Activated CD4-positive, alpha-beta T cell treated with anti-CD3 and anti-CD28 coated beads for 4 hours (primary cell): ENCODE measurements at places on chromosomes 5 and 9.

GRCh38 chr9:97741947-97742346 is 44.8 kb upstream of the XPA start:
- no peak for DNase-seq

DNA sequence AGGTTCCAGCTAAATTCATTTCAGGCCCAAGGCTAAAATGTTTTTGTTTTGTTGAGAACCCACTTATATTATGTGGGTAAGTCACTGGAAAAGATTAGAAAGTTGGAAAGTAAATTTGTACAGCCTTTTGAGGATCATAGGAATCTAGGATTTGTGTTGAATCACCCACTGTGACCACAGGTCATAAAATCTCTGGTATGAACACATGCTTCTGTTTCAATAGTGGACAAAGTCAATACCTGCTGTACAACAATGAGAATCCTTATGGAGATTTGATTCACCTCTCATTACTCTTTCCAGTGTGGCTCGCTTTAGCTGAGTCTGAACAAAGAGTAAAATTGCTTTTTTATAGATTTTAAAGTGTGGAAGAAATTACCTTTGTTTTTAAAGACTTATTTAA is 369.5 kb downstream of the TMEM167A start:
- no peak for DNase-seq

DNA sequence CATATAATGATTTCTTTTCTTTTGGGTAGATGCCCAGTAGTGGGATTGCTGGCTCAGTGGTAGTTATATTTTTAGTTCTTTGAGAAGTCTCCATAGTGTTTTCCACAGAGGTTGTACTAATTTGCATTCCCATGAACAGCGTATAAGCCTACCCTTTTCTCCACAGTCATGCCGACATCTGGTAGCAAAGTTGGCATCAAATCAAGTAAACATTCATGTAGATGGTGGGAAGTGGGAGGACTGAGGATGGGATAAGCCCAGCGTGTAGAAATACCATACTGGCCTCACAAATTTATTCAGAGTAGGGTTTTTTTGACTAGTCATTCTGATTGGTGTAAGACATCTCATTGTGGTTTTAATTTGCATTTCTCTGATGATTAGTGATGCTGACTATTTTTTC is 115.4 kb downstream of the EGFLAM start:
- no peak for DNase-seq

DNA sequence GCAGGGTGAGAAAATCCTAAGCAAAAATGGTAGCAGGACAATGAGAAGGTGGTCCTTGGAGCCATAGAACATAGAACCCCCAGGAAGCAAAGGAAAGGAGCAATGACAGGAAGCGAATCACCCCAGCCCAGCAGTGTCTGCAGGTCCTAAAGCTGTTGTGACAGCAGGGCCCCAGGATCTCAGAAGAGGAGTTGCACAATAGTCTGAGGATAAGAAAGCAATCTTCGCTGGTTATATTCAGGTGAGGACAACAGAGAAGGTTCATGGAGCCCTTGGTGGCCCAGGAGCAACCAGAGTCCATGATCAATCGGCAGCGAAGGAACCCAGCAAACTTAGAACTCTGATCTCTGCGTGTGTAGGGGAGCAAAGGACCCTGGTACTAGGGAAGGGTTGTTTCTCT is 234.8 kb upstream of the IRX2 start:
- DNase-seq, result no peak

GRCh38 chr5:112555691-112556090 is 136.6 kb upstream of the EPB41L4A start:
- no peak for DNase-seq

DNA sequence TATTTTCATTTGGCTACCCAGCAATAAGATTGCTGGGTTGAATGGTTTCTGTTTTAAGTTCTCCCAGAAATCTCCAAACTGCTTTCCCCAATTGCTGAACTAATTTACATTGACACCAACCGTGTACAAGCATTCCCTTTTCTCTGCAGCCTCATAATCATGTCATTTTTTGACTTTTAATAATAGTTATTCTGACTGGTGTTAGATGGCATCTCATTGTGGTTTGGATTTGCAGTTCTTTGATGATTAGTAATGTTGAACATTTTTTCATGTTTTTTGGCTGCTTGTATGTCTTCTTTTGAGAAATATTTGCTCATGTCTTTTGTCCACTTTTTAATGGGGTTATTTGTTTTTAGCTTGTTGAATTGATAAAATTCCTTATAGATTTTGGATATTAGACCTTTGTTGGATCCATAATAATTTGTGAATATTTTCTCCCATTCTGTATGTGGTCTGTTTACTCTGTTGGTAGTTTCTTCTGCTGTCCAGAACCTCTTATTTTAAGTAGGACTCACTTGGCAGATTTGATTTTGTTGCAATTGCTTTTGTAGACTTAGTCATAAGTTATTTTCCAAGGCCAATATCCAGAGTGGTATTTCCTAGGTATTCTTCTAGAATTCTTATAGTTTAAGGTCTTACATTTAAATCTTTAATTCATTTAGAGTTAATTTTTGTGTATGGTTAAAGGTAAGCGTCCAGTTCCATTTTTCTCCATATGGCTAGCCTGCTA is 793.7 kb downstream of the BRINP1 start:
- DNase-seq, result no peak
